ENCODE measurements at places on chromosomes 12 and 14. TPM values are rescaled to one million over a fixed set of nuclear protein-coding genes. Genes with fewer than 3 reads are reported as not detected.

Gene WDHD1
- 53.8 TPM for total RNA-seq

Gene PPP1R1A
- not detected for total RNA-seq

GRCh38 chr12:131536337-131536736 is 174.6 kb upstream of the SFSWAP start:
- H3K27me3 ChIP-seq: no peaks in the 10 kb centered on the region
- no peaks in the 10 kb centered on the region for H3K36me3 ChIP-seq
- peaks cover 4% of the 10 kb centered on the region for H3K4me1 ChIP-seq
- H3K4me3 ChIP-seq: no peak overlapping the region
- no peak overlapping the region for H3K27ac ChIP-seq

DNA sequence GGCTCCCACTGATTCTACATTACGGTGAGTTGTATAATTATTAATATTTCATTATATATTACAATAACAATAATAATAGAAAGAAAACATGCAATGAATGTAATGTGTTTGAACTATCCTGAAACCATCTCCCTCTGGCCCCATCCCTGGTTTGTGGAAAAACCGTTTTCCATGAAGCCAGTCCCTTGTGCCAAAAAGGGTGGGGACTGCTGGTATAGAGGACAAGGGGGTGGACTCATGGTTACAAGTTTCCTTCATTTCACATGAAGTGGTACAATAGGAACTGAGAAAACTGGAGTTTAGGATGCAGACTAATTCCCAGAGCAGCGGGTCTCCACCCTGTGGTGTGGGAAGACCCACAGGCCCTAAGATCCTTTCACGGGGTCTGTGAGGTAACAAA is 3.0 kb upstream of the C1RL start:
- H3K4me1 ChIP-seq: peaks cover 47% of the 10 kb centered on the region
- DNase-seq: no peak
- H3K27me3 ChIP-seq: no peaks in the 10 kb centered on the region

- peaks cover 5% of the 10 kb centered on the region for H3K27me3 ChIP-seq
- H3K27ac ChIP-seq: no peak overlapping the region
- no peak for DNase-seq
These were observed 153.4 kb upstream of the PELI2 start for GRCh38 chr14:55964821-55965220.

GRCh38 chr12:20314328-20314727 is 54.0 kb upstream of the PDE3A start:
- no peaks in the 10 kb centered on the region for H3K36me3 ChIP-seq
- no peaks in the 10 kb centered on the region for H3K4me1 ChIP-seq
- H3K27ac ChIP-seq: no peak overlapping the region
- H3K27me3 ChIP-seq: no peaks in the 10 kb centered on the region

Data from activated T-helper 1 cell treated with anti-CD3 and anti-CD28 coated beads, Interleukin-12 subunit alpha, Interleukin-12 subunit beta, Interleukin-2, Interleukin-4 antibody, amounts not matched to agents 30 ng/mL and 10 ng/mL and 1 ng/mL, durations not matched to agents 14 hours and 24 hours and 36 hours (primary cell).